NCI-H1930 (cell line): ENCODE measurements at places on chromosomes 4 and X.

GRCh38 chrX:107750861-107751445 is 24.6 kb downstream of the TSC22D3 start:
- DNase-seq = no peak

- DNase-seq = no peak
Measured at GRCh38 chr4:163701916-163702315, 207.4 kb downstream of the TMA16 start.

- DNase-seq = no peak
Measured at GRCh38 chr4:3791910-3792542, 25.8 kb downstream of the ADRA2C start.

GRCh38 chr4:164109503-164109902 is 615.0 kb downstream of the TMA16 start:
- DNase-seq = no peak

- no peak for DNase-seq
Measured at GRCh38 chr4:124097447-124097846, 615.1 kb downstream of the ANKRD50 start.

DNA sequence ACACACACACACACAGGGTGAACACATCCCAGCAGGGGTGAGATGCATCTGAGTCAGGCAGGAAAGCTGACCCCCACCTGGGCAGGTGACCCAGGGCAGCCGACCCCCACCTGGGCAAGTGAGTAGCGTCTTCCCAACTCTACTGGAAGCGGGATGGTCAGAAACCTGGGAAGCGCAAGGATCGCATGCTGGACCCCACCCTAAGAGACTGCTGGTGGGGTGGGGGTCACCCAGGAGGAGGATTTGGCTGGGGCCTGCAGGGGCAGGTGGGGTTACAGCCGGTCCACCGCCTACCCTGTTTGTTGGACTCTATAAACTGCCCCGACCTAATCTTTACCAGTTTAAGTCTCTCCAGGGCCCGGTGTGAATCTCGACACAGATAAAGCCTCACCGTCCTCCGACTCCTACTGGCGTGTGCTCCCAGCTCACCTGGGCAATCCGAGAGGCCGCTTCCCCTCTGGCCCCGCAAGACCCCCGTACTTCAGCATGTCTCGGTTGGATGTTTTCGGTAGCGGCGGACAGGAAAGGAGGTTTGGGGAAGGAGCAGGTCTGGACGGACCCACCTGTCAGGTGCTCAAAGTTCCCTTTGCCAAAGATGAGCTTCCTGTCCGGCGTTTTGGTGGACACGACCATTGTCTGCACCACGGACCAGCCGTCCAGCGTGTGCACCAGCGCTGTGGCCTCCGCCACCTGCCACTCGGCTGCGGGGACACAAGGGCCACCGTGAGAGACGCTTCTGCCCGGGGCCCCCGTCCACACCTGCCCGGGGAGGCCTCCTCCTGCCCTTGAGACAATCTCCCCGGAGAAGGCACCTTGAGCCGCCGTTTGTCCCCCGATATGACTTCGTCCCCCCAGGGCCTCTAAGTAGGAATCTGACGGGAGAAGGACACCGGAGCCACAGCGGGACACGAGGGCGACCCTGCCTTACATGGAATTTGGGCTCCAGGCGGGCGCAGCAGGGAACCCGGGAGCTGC is 2.0 kb downstream of the GTPBP6 start:
- no peak for DNase-seq

DNA sequence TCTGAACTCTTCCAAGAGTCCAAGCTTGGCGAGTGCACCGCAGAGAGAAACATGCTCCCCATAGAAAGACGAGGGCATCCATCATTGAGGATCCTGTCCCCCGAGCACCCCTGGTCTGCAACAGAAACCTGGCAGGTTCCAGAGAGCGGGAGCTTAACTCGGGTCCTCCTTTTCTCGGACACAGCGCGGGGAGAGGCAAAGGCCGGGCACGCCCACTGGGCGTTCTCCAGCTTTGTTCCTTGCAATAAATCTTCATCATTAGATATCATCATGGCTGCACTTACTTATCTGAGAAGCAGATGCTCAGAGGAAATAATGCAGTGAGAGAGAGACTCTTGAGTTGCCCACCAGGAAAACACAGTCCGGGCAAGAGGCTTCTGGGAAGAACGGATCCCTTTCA is 90.1 kb upstream of the PSAPL1 start:
- DNase-seq = no peak

DNA sequence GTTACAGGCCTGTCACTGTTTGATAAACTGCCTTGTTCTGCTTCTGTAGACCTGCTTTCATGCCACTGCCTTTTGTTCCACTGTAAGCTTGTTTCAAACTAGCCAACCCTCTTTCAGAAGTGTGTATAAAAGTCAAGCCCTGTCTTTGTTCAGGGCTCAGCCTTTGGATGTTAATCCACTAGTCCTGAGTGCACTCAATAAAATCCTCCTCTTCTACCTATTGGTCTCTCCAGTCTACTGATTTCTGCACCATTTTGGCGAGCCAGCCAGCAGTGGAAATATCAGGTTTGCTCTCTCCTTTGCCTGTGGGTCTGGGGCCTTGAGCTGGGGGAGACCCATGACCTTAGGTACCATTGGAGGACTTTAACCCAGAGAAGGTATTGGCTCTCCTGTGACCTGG is 901.6 kb upstream of the NDST4 start:
- no peak for DNase-seq

GRCh38 chr4:185399466-185399865 is 2.8 kb downstream of the ANKRD37 start:
- DNase-seq = no peak

DNA sequence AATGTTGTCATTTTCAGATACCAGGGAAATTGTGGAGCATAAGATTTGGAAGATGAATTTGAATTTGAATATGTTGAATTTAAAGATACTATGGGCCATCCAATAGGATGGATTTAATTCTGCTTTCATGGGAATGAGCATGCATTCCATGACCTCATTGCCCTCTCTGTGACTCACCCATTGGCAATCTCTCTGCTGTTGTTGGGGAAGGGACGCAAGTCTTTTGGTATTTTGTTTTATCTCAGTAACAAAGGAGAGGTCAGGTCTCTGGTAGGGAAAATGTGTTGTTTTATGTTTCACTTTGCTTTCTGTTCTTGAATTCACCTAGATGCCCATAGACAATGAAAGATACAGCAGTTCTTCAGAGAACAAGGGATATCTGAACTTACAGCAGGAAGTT is 42.1 kb upstream of the MAGEA4 start:
- no peak for DNase-seq

GRCh38 chr4:182144626-182145333 is 98.4 kb upstream of the TENM3 start:
- DNase-seq = peak; percentile 35

- no peak for DNase-seq
Measured at GRCh38 chr4:31204874-31205273, 484.7 kb downstream of the PCDH7 start.
